ENCODE measurements at places on chromosomes 12 and 14.

DNA sequence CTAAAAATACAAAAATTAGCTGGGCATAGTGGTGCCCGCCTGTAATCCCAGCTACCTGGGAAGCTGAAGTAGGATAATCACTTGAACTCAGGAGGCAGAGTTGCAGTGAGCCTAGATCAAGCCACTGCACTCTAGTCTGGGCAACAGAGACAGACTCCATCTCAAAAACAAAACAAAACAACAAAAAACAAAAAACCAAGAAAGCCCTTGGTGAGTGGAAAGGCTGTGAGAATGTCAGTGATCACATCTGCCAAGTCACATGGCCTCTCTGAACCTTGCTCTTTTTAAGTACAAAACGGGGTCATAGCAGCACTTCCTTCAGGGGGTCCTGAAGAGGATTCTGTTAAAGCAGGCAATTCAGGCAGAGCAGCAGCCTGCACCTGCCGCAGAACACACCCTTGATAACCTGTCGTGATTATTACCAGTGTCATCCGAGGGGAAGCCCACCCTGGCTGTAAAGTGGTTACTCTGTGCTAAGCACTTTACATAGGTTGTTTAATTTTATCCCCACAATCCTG is 9.6 kb downstream of the RPS6KL1 start:
- no peak for DNase-seq

DNA sequence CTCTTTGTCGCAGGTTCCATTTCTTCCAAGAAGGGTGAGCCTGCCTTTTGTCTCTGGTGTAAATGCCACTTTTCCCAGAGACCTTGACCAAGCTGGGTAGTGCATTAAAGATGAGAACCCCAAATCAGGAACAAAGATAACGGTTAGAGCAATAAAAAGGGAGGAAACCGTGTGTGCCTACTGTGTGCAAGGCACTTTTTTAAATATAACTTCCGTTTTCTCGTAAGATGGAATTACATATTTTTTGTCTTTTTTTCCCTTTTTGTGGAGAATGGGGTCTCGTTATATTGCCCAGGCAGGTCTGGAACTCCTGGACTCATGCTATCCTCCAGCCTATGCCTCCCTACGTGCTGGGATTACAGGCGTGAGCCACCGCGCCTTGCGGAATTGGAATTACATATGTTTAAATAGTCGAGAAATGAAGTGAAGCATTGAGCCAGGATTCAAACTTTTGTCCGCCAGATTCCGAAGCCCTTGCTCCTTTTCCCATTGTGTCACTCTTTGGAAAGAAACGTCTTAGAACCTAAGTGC is 506 bp upstream of the NABP2 start:
- no peak for DNase-seq

DNA sequence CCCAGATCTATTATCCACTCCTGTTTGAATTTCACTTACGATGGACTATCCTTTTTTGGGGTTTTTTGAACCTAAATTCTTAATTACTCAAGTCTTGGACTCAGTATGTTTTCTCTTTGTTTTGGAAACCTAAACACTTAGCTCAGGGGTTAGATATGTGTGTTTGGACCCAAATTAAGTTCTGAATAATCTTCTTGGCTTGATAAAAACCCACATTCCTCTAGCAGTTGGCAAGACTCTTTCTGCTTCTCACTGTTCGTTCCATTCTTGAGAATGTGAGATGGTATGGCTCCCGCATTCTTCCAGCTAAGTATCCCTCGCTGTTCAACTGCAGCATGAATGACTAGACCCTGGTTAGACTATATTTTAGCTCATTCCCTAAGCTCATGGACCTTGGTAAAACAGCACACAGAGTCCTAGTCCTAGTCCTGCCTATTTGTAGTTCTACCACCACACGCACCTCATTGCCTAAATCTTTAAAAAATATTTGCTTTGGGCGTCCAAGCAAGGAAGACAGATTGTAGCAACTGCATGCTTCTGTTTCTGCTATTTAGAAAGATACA is 860.0 kb downstream of the RPS29 start:
- no peak for DNase-seq

DNA sequence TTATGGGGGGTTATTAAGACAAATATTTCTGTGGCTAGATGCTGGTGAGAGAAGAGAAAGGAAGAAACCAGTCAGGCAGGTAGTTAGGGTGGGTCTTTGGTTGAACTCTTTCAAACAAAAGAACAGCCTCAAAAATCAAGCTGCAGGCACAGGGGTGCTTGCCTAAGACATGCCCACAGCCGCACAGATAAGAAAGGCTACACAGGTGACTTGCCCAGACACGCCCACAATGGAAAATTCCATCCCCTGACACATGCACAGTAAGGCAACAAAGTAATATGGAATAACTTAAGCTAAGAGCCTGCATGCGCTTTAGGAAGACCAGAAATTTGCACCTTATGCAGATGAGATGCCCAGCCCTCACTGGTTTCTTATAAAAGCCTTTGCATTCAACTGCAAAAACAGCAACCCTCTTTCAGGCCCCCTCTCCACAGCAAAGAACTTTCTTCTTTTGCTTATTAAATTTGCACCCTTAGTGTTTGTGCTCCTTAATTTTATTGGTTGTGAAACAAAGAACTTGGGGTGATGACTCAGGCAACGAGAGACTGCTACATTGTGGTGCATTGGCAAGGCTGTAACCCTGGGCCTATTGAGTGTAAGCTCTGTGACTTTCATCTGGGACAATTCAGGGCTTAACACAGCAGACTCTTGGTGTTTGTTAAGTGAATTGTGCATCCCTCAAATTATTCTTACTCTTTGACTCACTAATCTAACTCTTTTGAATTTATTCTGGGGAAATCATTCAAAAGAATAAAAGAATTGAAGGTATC is 149.4 kb downstream of the RPAP3 start:
- peak; percentile 16 for DNase-seq

GRCh38 chr12:5267603-5268423 is 164.1 kb upstream of the NTF3 start:
- DNase-seq: no peak

DNA sequence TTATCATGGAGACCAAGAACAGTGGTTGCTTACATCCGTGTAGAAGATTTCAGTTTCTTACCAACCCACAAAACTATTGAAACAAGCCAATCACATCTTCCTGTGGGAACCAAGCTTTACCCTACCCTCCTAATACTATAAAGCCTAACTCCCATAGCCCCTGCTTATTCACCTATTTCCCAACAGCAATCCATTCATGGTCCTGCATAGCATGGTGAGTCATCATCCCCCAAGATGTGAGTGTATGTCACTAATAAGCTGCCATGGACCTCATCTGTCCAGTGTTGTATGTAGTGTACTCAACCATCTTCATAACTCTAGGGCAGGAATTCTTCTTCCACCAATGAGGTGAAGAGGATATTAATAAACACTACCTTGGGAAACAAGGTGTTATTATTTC is 1620.4 kb upstream of the FLRT2 start:
- DNase-seq: no peak

DNA sequence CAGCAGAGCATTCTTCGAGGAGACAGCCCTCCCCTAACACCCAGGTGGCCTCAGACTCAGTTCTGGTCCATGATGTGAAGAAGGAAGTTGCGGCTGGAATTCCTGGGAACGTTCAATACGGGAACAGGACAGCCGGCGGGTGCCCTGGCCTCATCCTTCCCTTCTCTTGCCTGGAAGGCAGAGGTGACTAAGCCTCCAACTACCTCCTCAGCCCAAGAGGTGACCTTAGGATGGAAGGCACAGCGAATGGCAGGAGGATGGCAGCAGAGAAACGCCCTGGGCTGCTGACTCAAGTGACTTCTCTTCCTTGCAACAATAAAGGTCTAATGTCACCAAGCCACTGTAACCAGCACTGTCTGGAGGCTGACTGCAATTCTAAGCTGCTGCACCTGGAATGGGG is 36.1 kb downstream of the DHX37 start:
- no peak for DNase-seq

DNA sequence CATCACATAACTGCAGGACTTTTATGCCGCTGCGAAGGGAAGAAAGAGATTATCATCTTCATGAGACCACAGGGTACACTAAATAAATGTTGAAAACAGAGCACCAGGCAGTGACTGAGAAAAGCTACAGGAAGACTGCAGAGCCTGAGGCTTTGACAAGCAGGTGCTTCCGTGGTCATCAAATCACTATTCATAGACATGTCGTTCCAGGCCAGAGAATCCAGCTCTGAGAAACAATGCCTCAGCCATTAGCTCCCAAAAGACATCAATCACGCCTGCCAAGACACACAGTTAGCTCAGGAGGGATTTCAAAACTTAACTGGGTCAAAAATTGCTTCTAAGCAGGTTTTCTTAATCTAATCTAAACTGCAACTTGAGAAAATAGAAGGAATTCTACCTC is 47.2 kb upstream of the GARIN6 start:
- DNase-seq: no peak

GRCh38 chr12:51465491-51465890 is 40.9 kb downstream of the SLC4A8 start:
- DNase-seq: no peak

DNA sequence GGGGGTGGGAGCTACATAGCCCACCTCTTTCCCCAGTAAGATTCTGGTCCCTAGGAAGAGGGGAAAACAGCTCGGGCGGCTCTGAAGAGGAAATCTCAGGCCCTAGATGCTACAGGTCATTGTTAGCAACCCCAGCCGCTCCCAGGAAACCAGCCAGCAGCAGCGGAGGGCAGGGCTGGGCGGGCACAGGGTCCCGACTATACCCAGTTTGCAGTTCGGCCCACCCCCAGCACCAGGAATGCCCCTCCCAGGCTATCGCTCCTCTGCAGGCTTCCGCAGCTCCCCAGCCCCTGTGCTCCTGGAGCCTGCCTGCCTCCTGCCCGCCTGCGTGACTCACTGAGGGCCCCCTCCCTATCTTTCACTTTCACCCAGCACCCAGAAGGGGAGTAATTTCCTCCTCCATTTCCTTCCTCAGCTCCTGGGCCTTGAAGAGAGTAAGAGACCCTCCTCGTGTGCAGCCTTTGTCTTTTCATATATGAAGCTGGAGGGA is 27.2 kb upstream of the PNMA1 start:
- peak; percentile 83 for DNase-seq

DNA sequence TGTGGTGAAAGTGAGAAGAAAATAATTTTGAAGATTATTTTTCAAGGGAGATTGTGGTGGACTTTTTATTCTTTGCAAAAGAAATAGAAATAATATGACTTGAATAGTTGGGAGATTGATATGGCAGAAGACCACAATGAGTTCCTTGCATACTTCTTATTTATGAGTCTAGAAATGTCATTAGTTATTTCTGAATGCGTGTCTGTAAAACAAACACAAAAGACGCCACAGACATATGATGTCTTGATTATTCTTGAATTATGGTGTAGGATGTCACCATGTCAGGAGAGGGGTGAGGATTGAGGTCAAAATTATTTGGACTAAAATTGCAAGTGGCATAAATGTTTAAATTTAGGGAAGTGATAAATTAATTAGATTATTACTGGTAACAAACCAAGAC is 440.7 kb upstream of the PDE3A start:
- no peak for DNase-seq

GRCh38 chr12:47774663-47775062 is 1.6 kb downstream of the SLC48A1 start:
- no peak for DNase-seq

DNA sequence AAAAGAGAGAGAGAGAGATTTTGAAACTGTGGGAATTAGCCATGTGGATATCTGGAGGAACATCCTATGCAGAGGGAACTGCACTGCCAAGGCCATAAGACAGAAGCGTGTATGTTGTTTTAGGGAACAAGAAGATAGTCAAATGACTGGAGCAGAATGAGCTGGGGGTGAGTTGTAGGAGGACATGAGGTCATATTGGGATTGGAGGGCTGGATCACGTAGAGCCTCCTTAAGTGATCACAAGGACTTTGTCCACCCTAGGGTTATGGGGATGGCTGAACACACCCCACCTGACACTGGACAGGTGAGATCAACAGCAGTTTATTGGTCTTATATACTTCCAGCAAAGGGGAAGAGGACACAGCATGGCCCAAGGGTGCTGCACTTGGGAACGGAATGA is 8.2 kb upstream of the CGRRF1 start:
- no peak for DNase-seq

- no peak for DNase-seq
These were observed 1.8 kb downstream of the C1R start for GRCh38 chr12:7090222-7090998.

DNA sequence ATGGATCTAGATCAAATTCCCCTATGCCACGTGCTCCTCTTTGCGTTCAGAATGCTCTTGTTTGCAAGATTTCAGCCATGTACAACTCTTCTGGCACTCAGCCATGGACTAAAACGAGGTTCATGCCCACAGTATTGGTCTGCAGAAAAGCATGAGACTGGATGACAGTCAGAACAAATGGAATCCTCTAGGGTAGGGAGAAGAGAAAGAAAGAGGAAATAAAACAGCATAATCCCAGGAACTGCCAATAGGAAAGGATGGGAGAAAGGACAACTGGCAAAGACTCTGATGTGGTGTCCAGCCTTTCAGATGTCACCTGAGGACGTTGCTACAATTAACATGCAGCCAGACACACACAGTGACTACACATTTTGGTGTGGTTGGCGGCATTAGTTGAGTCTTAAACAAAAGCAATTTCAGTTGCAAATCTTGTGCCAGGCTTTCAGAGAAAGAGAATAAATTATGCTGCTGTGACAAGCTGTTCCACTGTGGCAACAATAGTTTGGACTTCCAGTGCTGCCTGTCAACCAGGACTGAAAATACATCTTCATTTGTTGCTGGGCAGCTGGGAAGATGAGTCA is 338.0 kb downstream of the RGS6 start:
- DNase-seq: no peak

- no peak for DNase-seq
These were observed 24.8 kb upstream of the NUBPL start for GRCh38 chr14:31536201-31536960.

DNA sequence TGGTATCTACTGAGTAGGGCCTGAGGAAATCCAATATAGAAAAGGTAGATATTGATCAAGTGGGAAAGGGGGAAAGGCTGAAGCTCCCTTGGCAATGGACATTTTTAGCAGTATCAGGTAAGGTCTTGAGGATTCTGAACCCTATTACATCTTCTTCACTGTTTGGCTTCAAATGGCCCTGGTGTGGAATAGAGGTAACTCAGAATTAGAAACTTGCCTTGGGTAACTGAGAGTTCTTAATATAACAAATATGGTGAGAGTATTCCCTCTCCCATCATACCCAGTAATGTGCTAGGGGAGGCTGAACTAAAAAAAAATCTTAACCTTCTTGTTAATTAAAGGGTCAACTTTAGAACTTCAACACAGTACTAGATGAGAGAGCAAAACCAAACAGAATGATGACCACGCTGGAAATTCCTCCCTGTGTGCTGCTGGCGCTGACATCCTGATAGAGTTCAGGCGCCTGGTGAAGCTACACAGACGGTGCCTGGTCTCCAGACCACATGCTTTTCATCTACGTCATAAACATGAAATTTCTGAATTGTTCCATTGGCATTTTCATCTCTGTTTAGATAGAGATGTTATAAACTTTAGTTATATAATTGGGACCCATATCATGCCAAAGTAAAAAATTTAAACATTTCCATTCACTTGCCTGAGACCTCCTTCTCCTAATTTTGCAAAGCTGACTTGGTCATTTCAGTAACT is 128.3 kb downstream of the AKAP6 start:
- no peak for DNase-seq

- DNase-seq: no peak
These were observed 173.7 kb downstream of the CAND1 start for GRCh38 chr12:67442896-67443295.

- peak; percentile 24 for DNase-seq
These were observed 25.7 kb upstream of the TC2N start for GRCh38 chr14:91893007-91893406.

GRCh38 chr14:104040539-104040938 is 45.0 kb upstream of the ASPG start:
- DNase-seq: no peak
